ENCODE measurements at places on chromosomes 5 and 9. TPM values are rescaled to one million over a fixed set of nuclear protein-coding genes. Genes with fewer than 3 reads are reported as not detected.

The CCNB1 gene
- 273 TPM for total RNA-seq

- no peaks in the 10 kb centered on the region for H3K27me3 ChIP-seq
- peaks cover 28% of the 10 kb centered on the region for H3K4me1 ChIP-seq
- H3K4me3 ChIP-seq: no peak overlapping the region
- no peak overlapping the region for H3K27ac ChIP-seq
These were observed 283.8 kb downstream of the PDE4D start for GRCh38 chr5:59609501-59610265.

DNA sequence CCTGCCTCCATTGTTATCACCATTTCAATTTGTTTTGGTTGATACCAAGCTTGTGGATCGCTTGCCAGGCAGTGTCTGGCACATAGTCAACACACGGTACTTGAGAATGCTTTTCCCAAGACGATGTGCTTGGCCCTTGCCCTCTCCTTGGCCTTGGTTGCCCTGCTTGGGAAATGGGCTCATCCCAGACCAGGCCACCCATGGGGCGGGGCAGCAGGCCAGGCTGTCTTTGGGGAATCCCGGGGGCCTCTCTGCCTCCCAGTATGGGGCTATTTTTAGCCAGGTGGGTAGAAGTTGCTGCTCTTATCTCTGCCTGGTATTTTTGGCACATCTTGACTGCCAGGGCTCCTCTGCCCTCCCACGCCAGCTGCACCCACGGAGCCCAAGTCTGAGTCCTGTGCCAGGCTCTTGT lies 49.9 kb downstream of the LMX1B start:
- H3K4me3 ChIP-seq: no peak overlapping the region
- H3K27me3 ChIP-seq: peaks cover 14% of the 10 kb centered on the region
- no peak overlapping the region for H3K27ac ChIP-seq
- H3K36me3 ChIP-seq: no peaks in the 10 kb centered on the region
- H3K4me1 ChIP-seq: peaks cover 46% of the 10 kb centered on the region
- DNase-seq: no peak

DNA sequence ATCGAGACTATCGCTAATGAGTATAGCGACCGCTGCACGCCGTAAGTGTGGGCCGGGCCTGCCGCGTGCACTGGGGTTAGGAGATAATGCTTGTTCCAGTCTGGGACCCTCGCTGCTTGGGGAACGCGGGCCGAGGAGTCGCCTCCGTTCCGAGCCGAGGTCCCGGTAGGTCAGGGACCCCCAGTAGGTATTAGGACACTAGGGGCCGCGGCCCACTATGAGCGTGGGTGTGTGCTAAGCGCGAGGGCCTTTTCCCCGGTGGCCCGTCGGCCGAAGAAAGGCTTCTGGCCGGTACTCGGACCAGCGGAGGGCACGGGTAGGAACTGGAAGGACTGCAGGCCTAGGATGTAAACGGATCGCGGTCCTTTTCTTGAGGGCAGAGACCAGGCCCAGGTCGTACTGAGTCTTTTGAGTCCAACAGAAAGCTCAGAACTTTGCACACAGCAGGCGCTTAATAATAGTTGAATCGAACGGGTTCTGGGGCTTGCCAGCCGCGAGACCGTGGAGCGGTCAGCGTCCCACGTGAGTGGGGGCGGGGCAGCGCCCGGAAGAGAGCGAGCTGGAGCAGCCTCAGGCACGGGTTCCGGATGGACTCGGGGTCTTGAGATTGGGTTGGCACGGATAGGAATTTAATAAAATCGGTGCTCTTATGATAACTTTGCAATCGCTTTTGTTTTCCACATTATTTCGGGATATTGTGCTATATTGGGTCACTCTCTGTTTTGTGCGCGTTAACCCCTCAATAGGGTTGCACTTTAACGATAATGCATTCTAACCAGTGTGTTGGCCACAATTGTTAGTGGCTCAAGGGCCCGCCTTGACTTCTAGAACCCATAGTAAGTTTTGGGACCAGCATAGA lies 733 bp downstream of the HSPA4 start:
- H3K36me3 ChIP-seq: no peaks in the 10 kb centered on the region
- no peaks in the 10 kb centered on the region for H3K27me3 ChIP-seq
- peak overlapping the region; percentile 100 for H3K27ac ChIP-seq
- H3K4me1 ChIP-seq: peaks cover 38% of the 10 kb centered on the region
- peak overlapping the region; percentile 72 for H3K4me3 ChIP-seq

GRCh38 chr5:74647096-74647495 lies 6.6 kb upstream of the ENC1 start:
- DNase-seq: no peak
- peaks cover 18% of the 10 kb centered on the region for H3K27me3 ChIP-seq
- no peak overlapping the region for H3K27ac ChIP-seq
- H3K36me3 ChIP-seq: no peaks in the 10 kb centered on the region
- H3K4me3 ChIP-seq: no peak overlapping the region
